ENCODE measurements at places on chromosomes 3 and 15.

DNA sequence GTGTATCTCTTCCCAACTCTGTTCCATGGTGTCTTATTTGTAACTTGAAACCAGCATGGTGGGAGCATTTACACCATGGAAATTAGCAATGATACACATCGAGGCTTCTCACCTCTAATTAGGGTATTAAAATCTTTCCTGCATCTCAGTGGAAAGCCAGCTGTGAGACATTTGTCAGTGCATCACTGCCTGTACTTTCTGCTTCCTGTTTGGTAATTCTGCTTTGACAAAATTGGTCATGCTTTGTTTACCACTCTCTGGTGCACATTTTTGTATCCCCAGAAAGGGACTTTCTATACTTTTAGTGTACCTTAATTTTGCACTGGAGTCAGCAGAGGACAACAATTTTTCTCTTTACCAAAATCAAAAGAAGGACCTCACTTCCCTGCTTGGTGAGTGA is 402.1 kb downstream of the PDCD6IP start:
- DNase-seq: no peak

DNA sequence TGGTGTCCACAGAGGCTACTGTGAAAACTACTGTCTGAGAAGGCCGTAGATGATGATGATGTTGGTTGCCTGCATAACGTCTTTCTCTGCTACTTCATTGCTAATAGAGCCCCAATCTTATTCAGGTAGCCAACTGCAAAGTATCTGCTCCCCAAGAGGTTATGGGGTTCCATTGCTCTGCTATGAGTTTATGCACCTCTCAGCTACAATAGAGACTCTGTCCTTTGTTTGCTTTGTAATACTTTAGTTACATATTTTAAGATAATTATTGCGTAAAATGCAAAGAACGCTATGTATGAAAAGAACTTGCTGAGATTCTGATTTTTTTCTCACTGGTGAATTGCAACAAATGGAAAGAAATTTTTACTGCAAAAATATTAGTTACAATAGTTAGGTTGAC is 27.8 kb upstream of the GMPPB start:
- no peak for DNase-seq

DNA sequence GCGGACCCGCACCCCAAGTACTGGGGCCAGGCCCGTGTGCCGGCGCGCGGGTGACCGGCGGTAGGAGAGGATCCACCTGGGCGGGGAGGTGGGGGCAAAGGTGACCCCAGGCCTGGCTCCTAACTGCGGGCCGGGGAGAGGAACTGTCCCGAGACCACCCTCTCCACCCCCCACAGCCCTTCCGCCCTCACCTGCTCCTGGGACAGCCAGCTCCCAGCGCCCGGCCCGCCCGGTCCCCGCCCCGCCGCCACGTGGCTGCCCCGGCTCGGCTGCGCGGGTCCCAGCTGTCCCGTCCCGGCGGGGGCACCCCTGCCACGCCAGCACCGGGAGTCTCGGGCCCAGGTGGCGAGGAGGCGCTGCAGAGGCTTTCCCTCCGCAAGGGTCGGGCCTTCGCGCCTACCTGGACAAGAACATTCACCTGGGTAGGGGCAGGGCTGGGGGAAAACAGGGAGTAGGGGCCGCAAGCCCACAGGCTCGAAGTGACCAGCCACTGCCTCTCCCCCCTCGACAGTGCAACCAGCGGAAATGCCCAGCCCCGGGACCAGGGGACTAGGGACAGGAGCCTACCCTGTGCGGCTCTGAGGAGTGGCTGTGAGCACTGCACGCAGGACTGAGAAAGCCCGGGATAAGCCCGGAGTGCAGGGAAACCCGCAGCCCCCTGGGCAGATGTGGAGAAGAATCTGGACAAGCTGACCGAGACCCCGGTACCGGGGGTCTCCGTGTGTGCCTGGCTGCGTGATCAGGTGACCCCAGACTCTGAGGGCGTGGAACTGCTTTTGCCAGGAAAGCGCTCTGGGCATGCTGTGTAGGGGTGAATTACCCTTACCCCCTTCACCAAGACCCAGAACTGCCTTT is at the start of gene SLC12A8:
Gene SLC12A8, minus strand, starts transcription at position 240 of the 855 bp plus-strand sequence. CDS start 1,399 bp downstream, outside the sequence.
- no peak for DNase-seq

DNA sequence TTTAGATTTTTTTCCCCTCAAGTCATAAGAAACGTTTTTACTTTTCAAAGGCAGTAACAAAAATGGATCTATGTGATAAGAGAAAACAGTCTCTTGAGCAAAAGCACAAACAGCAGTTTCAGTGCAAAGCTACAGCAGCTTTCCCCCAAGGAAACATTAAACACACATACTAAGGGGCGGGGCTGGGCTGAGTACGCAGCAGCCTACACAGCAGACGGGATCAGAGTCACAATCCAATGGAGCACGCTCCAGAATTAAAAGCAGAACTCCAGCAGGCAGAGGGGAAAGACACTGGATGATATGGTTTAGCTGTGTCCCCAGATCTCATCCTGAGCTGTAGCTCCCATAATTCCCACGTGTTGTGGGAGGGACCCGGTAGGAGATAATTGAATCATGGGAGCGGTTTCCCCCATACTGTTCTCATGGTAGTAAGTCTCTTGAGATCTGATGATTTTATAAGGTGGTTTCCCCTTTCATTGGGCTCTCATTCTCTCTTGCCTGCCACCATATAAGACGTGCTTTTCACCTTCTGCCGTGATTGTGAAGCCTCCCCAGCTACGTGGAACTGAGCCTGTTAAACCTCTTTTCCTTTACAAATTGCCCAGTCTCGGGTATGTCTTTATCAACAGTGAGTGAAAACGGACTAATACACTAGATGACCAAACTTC is 116.2 kb upstream of the SLCO3A1 start:
- no peak for DNase-seq

DNA sequence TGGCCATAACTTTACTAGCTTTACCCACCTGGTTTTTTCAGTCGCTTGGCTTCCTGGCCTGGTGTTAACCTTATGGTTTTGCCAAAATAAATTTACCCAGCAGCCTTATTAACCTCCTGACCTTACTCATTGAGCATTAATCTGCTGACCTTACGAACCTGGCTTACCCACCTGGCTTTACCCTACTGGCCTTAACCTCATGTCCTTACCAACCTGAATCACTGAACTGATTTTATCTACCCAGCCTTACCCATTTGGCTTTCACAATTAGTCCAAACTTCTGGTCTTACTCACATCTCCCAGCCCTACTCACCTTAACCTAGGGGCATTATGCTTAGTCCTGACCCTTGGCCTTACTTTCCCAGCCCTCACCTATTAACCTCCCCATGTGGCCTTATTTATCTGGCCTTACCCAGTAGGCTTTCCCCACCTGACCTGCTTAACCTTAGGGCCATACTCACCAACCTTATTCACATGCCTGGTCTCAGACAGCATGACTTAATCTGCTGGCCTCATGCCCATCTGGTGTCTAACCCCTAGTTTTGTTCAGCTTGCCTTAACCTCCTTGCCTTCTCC is 93.4 kb downstream of the IL12A start:
- no peak for DNase-seq

- no peak for DNase-seq
Measured at GRCh38 chr3:189883113-189883753, 237.5 kb downstream of the P3H2 start.

GRCh38 chr3:20984594-20985205 is 766.3 kb downstream of the ZNF385D start:
- DNase-seq: no peak

DNA sequence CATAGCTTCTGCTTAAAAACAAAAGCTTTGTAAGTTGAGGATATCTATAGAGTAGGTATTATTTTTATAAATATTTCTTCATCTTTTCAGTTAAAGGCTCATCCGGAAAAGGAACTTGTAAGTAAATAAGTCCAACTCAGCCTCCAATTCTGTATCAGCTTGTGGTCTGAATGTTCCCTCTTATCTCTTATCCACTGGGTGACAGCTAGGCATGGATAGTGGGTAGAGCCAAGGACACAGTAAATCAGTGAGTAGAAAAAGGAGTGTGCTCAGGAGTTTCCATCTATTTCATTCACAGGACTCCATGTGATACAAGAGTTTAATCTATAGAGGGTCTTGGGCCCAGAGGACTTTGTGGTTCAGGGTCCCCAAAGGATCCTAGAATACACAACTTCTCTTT is 50.9 kb downstream of the FRMD5 start:
- DNase-seq: no peak

DNA sequence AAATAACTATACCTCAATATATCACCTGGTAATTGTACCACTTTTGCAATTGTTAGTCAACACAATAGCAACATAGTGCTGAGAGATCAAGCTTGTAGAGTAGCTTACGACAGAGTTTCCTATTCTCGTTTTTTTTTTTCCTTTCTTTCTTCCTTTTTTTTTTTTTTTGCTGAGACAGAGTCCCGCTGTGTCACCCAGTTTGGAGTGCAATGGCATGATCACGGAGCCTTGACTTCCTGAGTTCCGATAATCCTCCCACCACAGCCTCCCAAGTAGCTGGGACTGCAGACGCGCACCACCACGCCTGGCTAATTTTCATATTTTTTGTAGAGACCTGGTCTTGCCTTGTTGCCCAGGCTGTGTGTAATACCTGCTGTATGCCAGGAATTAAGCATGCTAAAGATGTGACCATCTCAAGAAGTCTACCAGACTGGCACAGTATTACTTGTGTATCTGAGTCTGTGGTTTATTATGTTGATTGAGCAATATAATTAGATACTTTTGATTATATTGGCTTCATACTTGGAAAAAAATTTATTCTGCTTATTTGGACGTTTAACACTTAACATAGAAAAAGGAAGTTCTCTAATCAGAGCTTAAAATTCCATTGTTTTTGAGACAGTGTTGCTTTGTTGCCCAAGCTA is 3.0 kb downstream of the SELENOT start:
- no peak for DNase-seq

GRCh38 chr15:74320352-74321247 is 46.8 kb downstream of the CYP11A1 start:
- peak; percentile 72 for DNase-seq

DNA sequence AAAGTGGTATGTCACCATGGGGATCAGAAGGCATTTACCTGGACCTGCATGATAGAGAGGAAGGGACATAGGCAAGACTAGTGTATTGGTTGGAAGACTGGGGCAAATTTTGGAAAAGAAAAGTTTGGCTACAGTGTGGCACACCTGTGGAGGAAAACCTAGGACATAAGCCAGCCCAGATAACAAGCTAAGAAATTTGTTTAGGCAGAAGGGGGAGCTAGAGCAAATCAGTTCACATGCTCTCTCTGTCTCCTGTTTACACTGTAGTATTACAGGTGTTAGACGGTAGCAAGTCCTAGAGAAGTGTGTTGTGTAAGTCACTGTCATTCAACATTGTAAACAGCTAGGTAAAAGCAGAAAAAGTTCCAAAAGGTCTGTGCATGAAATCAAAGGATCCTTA is 11.9 kb upstream of the ALDH1A2 start:
- DNase-seq: no peak

GRCh38 chr15:99017322-99017701 is 9.7 kb upstream of the PGPEP1L start:
- DNase-seq: no peak

DNA sequence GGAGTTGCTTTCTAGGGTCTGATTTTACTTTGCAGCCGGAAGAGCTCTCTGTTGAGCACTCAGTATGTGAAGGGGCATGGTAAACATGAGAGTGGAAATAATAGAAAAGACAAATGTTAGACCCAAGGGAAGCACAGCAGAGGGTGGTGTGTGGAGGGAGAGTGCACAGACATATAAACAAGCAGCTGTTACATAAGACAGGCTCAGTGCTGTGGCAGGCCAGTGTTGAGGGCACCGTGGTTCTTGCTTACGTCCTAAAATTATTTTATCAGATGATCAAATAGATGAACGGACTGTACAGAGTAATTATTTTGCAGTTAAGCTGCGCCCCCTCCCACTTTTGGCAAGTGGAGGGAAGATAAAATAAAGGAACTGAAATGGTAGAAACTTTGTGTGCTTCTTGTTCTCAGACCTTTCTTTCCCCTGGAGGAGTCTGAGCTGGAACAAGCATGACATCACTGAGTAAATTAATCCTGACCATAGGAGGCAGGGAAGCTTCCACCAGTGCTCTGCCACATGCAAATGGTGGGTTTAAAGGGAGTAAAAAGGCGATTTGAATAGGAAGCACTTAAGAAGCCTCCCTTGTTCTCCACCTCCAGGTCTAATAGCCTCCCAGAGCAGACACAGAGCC is 205.6 kb downstream of the IL20RB start:
- peak; percentile 82 for DNase-seq

GRCh38 chr3:29275309-29275708 is 5.6 kb upstream of the RBMS3 start:
- DNase-seq: no peak

- DNase-seq: no peak
Measured at GRCh38 chr15:65935391-65935790, 66.1 kb downstream of the RAB11A start.

DNA sequence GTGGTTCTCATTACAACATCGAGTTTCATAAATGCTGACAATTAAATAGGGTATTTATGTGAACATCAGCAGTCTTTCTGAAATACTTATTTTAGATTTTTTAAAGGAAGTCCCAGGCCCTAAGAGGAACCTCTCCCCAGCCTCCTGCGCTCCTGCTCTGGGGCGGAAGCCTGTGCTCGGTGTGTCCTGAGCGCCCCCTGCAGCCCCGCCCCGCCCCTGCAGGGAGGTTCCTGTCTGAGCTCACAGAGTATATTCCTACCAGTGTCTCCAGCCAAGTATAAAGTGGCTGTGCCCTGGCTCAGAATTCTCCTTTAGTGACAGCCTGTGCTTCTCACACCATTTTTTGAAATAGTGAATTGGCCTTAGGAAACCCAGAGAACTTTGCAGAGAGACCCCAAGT is 567.9 kb downstream of the GOLGA6L6 start:
- DNase-seq: peak; percentile 6

DNA sequence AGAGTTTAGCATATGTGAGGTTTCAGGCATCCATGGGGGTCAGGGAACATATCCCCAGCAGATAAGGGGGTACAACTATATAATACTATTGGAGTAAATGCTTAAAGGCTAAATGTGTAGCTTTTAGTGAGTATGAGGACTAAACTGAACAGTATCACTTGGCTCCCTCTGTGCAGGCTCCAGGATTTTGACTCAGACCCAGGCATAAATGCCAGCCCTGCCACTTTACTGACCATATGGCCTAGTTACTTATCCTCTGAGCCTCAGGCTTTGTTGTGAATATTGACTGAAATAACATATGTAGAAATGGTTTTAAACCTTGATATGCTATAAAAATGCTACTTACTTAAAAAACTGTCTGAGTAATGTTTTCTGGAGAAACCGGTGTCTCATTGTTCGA is 151.6 kb downstream of the CHST2 start:
- DNase-seq: no peak

DNA sequence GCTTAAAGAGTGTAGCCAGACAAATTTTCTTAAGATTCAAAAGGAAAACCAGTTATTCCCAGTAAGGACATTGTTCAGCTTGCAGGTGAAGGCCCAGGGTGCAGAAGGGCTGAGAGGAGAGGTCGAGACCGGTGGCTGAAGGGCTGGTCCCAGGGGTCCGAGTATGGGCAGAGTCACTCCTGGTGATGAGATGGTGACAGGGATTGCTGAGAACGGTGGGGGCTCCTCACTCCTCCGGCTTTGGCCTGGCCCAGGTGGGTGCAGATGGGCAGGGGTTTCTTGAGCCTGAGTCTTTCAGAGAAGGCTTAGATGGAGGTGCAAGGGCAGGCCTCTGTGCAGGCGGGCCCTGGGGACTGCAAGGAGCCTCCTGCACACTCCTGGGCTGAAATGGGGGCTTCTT is 56.2 kb downstream of the ZNF445 start:
- DNase-seq: no peak
